ENCODE measurements at places on chromosomes 11 and 22.

DNA sequence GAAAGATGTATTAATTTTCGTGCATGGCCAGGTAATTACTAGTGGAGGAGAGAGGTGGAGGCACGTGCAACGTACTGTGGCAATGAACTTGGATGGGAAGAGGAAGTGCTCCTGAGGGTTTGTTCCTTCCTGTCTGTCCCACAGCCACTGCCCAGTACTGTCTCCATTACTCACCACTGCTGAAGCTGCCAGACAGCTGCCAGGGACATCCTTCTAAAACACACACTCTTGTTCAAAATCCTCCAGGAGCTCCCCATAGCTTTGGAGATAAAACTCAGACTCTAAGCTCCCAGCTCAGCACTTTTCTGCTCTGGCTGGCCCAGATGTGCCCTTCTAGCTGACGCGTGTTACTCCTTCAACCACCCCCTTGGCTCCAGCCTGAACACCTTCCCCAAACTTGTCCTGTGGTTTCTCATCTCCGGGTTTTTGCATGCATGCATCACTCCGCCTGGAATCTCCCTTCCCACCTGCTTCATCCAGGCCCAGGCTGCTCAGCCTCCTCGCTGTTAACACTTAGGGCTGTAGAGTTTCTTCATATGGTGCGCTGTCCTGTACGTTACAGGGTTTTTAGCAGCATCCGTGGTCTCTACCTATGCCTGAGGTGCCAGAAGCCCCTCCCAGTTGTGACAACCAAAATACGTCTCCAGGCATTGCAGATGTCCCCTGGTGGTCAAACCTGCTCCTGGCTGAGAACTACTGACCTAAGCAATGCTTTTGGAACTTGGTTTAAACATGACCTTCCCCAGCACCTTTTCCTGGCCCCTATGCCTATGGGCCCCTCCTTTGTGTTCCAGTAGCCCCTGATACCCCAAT is 69.5 kb downstream of the C11orf91 start:
- DNase-seq, result no peak

- no peak for DNase-seq
Observed at GRCh38 chr11:84775503-84775902, 851.6 kb downstream of the DLG2 start.

- no peak for DNase-seq
Observed at GRCh38 chr11:19392321-19392720, 151.6 kb upstream of the E2F8 start.

DNA sequence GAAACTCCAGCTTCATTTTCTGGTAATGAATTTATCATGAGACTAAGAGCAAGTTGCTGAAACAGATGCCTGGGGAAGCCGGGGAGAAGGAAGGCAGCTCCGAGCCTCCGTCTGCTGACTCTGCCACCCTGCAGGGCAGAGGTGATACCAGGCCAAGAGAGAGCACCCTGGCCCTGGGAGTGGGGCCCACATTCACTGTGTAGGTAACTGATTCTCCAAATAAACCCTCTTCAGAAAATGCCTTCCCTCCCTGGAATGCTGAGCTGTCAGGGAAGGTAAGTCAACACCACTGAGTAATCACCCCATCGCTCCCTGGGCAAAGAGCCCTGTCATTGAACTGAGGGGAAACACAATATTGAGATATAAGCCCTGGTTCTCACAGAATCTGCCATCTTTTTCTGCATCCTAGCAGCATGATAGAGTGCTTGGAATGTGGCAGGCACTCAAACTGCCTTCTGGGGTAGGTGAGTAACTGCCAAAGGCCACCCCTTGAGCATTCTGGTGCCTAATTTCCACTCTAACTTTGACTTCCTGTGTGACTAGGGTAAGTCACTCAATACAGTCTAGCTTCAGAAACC is 147.6 kb downstream of the SPATA19 start:
- no peak for DNase-seq

GRCh38 chr11:109733245-109733644 is 311.3 kb downstream of the C11orf87 start:
- no peak for DNase-seq

GRCh38 chr11:11142430-11142829 is 210.6 kb downstream of the CSNK2A3 start:
- DNase-seq, result no peak

DNA sequence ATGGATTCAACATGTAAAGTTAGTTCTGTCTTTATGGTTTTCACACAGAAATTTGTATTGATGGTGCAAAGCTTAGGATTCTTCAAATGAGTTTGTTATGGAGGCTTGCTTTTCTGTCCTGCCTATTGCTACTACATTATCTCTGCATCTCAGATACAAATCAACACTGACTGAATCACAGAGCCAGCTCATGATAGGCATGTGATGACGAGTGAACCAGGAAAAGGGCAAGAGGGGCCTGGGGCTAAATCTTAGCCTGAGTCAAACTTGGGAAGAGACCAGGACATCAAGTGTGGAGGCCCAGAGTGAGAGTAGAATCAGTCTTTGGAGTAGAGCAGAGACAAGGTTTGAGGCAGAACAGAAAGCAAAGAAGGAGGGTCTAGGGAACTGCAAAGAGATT is 107.1 kb upstream of the CD44 start:
- no peak for DNase-seq

DNA sequence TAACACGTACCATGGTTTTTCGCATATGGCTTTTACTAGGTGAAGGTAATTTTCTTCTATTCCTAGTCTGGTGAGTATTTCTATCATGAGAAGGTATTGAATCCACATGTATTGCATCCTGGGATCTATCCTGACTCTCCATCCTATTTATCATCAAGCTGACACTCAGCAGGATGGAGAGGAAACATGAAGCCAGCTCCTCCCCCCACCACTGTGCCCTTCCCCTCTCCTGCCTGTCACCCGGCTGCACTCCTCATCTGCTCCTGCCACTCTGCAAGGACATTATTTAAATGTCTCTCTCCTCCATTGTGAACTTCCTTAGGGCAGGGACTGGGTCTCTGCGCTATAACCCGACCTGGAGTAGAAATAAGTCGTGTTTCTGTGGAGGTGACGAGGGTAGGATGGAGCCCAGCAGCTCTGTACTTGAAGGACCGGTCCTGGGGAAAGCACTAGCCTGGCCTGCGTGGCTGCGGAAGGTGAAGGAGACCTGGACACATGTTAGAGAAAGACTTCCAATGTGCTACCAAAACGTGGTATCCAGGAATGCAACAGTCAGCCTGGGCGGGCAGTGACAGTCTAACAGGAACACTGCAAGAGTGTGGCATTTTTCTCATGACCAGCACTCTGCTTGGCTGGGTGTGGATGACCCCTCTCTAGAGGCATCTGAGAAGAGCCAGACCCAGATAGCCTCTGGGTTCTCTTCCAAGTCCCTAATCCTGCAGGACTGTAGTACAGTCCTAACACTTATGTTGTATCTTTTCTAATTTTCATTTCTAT is 111.2 kb downstream of the MICAL3 start:
- DNase-seq, result no peak

GRCh38 chr22:21051145-21051830 is 5.5 kb downstream of the LRRC74B start:
- DNase-seq, result no peak

DNA sequence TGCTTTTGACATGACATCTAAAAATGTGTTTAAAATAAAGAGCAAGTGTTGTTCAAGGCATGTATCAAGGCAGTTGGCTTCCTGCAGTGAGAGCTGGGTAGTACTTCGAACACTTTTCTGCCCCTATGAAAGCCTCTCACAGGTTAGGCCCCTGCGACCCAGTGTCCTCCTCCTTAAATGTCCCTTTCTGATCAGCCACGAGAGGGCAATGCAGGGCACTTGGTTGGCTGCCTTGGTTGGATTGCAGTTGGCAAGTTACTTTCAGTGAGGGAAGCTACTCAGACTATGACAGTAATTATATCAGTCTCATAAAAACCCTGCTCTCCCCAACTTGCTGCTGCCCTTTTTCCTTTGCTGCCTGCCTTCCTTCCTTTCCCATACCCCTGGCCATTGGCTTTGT is 743.8 kb downstream of the NTM start:
- DNase-seq, result no peak

- no peak for DNase-seq
Observed at GRCh38 chr11:72380132-72380503, 54.2 kb downstream of the CLPB start.

DNA sequence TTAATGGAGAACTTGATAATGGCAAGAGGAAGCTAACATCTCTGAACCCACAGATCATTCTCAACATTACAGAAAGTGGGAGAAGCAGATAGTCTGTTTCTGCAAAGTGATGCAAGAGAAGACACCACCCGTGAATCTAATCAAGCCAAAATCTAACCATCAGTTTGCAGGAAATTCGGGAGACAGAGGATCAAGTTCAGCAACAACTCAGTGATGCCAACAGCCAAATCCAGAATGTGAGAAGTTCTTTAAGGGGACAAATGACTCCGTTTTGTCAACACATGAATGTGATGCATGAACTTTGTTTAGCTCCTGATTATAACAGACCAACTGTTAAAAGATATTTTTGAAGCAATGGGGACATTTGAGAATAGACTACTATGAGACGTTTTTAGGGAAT is 95.2 kb upstream of the LDLRAD3 start:
- DNase-seq, result no peak

- DNase-seq, result no peak
Observed at GRCh38 chr11:77487790-77488189, 13.9 kb upstream of the PAK1 start.

DNA sequence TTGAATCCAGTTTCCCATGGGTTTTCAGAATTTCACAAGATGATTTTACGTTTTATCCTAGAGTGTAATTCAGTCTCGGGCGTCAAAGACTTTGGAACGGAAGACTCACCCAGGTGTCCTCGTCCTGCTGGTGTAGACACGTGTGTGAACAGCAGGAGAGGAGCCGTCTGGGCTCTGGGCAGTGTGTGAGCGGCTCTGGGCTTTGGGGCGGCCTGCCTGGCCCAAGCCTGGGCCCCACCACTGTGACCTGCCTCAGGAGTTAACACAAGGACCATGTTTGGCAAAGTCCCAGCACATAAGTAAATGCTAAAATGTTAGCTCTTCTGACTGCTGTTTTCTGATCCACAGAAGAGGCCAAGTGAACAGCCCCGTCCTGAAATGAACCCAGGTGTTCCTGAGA is 1093.3 kb downstream of the BRD1 start:
- no peak for DNase-seq

DNA sequence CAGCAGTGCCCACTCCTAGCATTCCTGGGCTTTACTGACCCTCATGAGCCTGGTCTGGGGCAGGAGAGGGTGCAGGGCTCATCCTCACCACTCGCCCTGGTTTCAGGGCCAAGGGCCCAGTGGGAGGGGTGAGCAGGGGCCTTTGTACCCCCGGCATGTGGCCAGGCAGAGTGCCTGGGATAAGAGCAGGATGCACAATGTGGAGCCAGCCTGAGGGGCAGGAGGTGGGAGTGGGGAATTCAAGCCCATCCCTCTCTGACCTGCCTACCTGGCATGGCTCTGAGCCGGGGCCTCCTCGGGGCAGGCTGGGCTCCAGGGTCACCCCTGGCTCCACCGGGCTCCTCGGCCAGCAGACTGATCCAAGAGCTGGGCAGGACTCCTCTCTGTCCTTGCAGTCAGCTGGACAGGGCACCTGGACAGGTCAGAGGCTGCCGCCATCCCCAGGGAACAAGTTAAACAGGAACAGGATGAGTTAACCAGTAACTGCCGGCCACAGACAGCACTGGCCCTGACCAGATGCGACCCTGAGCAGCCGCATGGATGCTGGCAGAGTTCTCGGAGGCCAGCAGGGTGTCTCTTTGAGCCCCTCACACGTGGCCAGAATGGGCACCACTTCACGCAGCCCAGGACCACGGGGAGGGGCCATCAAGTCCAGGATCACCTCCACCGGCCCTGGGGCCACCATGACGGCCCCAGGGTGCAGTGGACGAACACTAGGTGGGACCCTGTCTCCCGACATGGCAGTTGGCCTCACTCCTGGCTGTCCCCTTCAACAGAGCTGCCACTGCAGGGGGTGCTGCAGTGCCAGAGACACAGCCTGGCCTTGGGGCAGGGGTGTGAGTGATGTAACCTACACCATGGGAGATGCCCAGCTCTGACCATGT is 5.0 kb downstream of the SIGIRR start:
- DNase-seq, result no peak

- DNase-seq, result no peak
Observed at GRCh38 chr22:29937940-29938693, 55.1 kb downstream of the MTMR3 start.

DNA sequence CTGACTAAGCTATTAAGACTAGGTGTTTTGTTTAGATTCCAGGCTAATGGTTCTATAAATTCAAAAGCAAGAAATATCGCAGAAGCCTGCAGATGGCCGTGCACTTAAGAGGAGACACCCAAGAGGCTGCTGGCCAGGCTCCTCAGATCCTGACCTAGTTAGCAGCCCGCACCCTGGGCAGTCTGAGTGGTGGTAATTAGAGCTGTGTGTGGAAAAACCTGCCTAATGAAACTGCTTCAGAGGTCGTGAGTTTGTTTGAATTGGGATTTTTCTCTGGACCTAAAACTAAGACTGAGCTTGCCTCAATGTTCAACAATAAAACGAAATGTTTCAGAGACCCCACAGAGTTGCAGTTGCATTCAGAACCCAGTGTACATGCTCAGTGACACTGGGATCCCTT is 627.7 kb downstream of the OPCML start:
- DNase-seq, result no peak

- DNase-seq, result no peak
Observed at GRCh38 chr11:59841514-59841913, 3.8 kb downstream of the CBLIF start.

GRCh38 chr11:66918741-66919140 is 39.4 kb downstream of the PC start:
- DNase-seq, result no peak

DNA sequence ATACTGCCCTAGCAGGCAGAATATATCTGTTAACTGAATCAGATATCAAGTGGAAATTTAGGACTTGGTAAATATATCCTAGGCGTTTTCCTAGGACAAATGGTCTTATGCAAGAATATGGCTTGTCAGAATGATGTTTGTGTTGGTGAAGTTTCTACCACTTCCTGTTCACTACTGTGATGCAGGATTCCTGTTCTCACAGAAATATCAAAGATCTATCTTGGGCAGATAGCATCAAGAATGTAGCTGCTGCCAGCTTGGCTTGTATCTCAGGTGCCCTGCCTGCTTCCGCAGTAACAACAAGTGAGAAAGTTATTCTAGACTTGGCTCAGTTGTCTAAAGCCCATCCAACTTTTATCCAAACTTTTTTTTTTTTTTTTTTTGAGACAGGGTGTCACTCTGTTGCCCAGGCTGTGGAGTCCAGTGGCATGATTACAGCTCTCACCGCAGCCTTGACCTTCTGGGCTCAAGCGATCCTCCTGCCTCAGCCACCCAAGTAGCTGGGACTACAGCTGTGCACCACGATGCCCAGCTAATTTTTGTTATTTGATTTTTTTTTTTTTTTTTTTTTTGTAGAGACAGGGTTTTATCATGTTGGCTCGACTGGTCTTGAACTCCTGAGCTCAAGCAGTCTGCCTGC is 61.3 kb downstream of the PPME1 start:
- no peak for DNase-seq
